DMS153 (cell line): ENCODE measurements at places on chromosomes 3 and 15.

GRCh38 chr3:123094516-123095313, 27.9 kb downstream of the PDIA5 start:
- DNase-seq: no peak

DNA sequence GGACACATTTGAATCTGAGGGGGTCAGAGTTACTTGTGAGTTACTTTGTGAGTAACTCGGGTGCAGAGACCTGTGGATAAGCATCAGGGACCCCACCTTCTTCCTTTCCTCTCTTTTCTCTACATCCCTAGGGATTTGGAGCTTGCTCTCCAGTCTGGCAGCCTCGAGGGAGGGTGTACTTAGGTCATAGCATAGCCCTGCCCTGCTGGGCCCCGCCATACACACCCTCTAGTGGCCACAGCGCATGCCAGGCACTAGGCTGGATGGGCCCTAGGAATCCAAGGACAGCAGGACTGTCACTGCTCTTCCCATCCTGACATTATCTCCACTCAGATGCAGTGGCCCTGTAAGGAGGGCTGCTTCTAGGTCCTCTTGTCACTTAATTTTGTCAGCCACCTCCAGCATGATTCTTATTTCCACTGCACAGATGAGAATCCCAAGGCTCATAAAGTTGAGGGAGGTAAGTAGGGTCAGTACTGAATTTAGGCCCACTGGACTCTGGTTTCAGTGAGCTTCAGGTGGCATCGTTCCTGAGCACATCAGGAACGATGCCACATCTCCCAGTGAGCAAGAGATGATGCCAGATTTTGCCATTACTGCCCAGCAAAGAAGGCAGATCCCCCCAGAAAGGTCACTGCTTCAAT, 3.6 kb upstream of the SMAD6 start:
- DNase-seq: peak; percentile 32

DNA sequence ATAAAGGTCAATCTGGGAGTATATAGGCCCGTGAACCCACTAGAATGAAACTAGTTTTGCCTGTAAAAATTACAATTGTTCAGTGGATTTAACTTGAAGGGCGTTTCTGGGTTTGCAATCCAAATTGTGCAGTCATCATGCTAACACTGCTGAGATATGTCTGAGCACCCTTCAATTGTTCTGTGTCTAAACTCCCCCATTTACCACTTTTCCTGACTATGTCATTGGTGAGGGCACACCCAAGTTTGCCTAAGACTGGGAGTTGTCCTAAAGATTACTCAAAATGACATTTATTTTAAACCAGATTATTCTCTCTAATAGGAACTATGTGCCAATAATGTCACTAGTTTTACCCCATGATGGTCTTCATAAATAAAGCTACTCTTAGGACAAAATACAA, 54.6 kb downstream of the EMC4 start:
- DNase-seq: no peak

- no peak for DNase-seq
Measured at GRCh38 chr15:39855400-39855799, 64.7 kb downstream of the GPR176 start.

- no peak for DNase-seq
Measured at GRCh38 chr3:185701611-185702261, 115.6 kb downstream of the SENP2 start.

DNA sequence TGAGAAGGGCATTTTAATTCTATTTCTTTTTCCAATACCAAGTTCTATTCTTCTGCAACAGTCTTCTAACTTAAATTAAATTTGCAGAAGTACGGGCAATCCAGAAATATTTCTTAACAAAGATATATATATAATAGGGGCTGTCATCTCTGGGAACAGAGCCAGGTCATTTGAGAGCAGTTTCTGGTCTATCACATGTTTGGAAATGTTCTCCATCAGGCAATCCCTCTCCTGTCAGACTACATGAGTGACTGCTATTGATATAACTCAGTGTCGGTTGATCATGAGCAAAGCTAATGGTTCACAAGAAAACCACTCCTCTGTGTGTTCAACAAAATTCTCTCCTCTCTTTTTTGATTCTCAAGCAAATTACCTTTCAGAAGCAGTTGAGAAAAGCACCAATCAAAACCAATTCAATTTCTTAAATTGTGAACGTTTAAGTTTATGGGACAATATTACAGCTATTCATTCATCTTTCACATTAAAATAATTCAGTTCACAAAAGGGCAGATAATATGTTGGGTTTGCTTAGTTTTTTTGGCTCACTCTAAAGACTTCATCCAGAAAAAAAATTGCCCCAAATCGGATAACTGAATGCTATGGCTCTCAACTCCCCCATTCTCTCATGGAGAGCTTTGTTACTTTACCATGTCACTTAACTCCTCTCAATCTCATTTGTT, 152.9 kb upstream of the TGFBR2 start:
- no peak for DNase-seq

DNA sequence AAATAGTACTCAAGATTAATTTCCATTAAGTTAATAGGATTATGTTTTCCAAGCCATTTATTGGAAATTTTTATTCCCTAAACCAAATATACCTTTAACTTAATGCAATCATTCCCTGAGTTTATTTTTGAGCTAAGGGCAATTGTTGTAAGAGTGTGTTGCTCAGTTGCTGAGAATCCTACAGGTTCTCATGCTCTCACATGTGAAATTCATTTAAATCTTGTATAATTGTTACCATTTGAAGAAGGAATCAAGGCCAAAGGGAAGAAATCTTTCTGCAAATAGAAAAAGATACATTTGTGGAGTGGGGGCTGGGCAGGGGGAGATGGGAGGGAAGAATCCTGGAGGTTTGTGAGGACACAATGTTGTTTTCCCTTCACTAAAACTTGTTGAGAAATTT, 202.7 kb upstream of the STRIT1 start:
- no peak for DNase-seq

- DNase-seq: no peak
Measured at GRCh38 chr15:63506537-63507035, 2.2 kb downstream of the USP3 start.
